ENCODE measurements at places on chromosomes 5 and 9.
A peak's percentile ranks its signal among the peaks of the same experiment; 100 is the strongest.

- no peak for DNase-seq
- H3K4me1 ChIP-seq = no peaks in the 10 kb centered on the region
- no peaks in the 10 kb centered on the region for H3K27me3 ChIP-seq
- H3K4me3 ChIP-seq = no peak overlapping the region
- no peak overlapping the region for H3K27ac ChIP-seq
- no peaks in the 10 kb centered on the region for H3K36me3 ChIP-seq
Observed at GRCh38 chr9:124574534-124575375, 67.6 kb upstream of the NR5A1 start.

DNA sequence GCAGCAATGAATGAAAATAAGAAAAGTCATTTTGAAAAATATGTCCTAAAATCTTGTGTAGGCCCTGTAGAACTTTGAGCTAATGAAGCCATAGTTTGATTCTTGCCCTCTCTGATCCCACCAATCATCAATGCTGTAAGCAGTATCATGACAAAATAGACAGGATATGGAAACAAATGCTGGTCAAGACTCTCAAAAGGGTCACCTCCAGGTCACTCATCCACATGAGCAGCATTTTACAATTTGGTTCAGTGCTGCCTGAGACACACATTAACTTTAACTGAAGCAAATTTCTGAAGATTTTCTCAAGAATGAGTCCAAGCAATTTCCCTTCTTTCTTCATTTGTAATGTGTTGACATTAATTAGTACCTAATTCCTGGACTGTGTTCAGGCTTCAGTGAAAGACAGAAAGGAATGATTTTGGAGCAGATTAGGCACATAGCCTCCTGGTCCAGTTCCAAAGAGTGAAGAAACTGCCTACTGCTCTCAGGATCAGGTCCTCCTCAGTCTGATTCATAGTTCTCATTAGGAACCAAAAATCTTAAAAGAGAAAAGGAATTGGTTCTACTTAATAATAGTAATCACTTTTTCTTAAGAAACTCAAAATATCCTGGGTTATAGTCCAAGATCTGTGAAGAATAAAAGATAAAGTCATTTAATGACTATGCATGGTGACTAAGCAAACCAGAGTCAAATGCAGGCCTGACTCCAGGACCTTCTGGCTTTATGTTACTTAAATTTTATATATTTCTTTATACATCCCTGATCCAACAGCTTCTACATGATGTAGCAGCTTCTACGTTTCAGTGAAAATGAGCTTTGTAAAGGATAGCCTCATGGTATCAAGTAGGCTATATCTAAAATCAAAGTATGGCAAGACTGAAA is 192.1 kb upstream of the RGMB start:
- H3K4me3 ChIP-seq = no peak overlapping the region
- H3K27me3 ChIP-seq = no peaks in the 10 kb centered on the region
- H3K36me3 ChIP-seq = no peaks in the 10 kb centered on the region
- H3K27ac ChIP-seq = no peak overlapping the region
- no peak for DNase-seq

GRCh38 chr9:5620494-5620893 is 8.4 kb upstream of the RIC1 start:
- H3K36me3 ChIP-seq = no peaks in the 10 kb centered on the region
- DNase-seq = no peak
- H3K4me1 ChIP-seq = peaks cover 19% of the 10 kb centered on the region
- no peak overlapping the region for H3K4me3 ChIP-seq
- no peak overlapping the region for H3K27ac ChIP-seq
- no peaks in the 10 kb centered on the region for H3K27me3 ChIP-seq

- no peaks in the 10 kb centered on the region for H3K27me3 ChIP-seq
- H3K36me3 ChIP-seq = no peaks in the 10 kb centered on the region
- peak overlapping the region; percentile 99 for H3K27ac ChIP-seq
- peak overlapping the region; percentile 79 for H3K4me3 ChIP-seq
- peak; percentile 75 for DNase-seq
Observed at GRCh38 chr5:76403766-76404222, 709 bp downstream of the IQGAP2 start.

DNA sequence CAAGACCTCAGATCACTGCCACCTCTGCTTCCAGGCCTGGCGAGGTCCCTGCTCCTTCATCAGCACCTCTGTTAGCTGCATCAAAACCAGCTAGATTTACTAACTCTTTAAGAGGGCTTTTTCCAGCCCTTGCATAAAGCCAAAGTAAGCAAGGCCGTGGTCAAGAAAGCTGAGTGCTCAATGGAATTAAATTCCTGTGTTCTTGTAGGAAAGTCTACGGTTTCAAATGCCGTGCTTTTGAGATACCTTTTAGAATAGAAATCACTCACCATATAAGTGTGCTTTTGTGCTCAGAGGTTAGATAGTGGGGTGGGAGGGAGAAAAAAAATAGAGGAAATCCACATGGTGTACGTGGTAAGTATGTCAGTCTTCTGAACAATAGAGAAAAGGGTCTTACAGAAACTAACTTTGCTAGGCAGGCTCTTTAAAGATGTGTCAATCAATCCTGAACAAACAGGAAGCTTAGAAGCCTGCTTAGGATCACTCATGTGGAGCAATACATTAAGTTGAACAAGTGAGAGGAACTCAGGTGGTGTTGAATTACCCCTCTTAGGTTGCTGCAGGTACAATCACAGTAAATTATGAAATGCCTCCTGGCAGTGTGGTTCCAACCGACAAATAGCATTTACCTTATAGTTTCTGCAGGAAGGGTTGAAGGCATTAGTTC is 79.7 kb downstream of the SEMA6A start:
- H3K27me3 ChIP-seq = no peaks in the 10 kb centered on the region
- no peaks in the 10 kb centered on the region for H3K4me1 ChIP-seq
- no peak for DNase-seq
- H3K27ac ChIP-seq = no peak overlapping the region
- H3K36me3 ChIP-seq = no peaks in the 10 kb centered on the region
